ENCODE measurements at places on chromosomes 2 and 18.

- no peak for DNase-seq
Measured at GRCh38 chr2:161825429-161825828, 201.2 kb downstream of the SLC4A10 start.

GRCh38 chr2:44839771-44840502, 101.6 kb upstream of the SIX3 start:
- DNase-seq = no peak

DNA sequence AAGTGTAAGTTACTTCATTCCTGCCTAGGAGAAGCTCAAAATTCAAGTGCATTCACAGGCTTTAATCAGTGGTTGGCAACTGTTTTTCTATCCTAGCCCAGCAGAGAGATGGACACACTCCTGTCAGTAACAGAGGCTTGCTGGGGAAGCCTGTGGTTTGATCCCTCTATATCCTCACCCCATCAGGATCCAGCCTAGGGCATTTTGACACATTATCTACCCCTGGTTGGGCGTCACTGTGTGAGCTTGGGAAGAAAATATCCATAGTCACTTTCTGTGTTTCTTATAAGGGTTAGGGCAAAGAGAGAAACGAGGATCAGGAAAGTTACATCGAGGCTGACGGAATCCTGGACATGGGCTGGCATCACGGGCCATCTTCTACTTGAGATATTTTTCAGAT, 10.0 kb downstream of the NT5DC4 start:
- no peak for DNase-seq

DNA sequence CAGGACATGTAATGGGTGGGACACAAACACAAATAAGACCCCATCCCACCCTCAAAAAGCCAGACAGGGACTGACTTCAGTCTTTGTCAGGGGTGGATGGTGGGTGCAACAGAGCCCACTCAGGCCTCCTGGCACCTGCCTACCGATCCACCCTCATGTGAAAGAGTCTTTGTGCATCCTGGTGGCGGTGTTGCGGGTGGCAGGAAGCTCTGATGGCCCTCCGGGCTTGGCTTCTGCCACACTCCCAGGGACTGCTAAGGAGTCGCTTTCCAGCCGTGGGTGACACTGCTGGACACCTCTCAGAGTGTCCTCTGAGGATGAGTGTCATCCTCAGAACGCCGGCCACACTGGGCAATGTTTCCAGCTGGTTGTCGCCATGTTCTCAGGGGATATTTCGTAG, 92.6 kb downstream of the LDLRAD4 start:
- DNase-seq = no peak

DNA sequence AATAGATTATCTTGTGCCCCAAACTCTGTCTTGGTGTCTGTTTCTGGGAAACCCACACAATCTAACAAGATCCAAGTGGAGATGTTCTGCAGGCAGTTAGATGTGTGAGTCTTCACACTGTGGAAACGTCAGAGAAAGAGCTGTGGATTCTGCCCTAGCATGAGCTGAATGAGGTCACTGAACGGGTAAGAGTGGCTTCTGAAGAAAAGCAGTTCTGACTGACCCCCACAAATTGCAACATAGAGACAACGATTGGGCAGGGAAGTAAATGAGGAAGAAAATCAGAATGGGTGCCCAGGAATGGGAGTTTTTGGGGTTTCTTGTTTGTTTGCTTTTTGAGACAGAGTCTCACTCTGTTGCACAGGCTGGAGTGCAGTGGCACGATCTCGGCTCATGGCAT, 12.9 kb upstream of the RPL37A start:
- no peak for DNase-seq

GRCh38 chr2:66575625-66576310, 140.8 kb downstream of the MEIS1 start:
- no peak for DNase-seq

- no peak for DNase-seq
Measured at GRCh38 chr2:45674035-45674816, 22.8 kb downstream of the PRKCE start.

- no peak for DNase-seq
Measured at GRCh38 chr2:203418271-203418670, 90.1 kb downstream of the ABI2 start.

- no peak for DNase-seq
Measured at GRCh38 chr2:109062859-109063700, 65.9 kb upstream of the SH3RF3 start.

DNA sequence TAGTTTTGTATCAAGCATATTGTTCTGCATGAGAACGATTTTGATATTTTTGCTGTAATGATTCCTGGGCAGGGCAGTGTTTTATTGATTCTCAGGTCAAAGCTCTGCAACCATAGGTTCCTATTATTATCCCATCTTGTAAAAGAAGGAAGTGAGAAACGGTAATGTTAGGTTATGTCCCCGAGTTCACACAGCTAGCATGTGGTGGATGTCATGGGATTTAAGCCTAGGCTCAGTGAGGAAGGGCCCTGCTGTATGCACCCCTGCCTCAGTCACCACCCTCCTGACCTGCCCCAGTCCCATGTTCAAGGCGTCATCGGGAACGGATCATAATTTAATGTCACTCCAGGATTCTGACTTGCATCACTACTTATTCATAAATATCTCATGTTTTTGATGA, 10.7 kb downstream of the ACP1 start:
- DNase-seq = no peak

- no peak for DNase-seq
Measured at GRCh38 chr2:159890551-159891266, 92.7 kb upstream of the CD302 start.
